Activated CD4-positive, alpha-beta T cell treated with anti-CD3 and anti-CD28 coated beads, Interleukin-2, amount 50 U/mL, for 48 hours (primary cell): ENCODE measurements at places on chromosomes 16 and 17.
A peak's percentile ranks its signal among the peaks of the same experiment; 100 is the strongest.

- no peak for DNase-seq
These were observed 41.7 kb upstream of the MGAT5B start for GRCh38 chr17:76826330-76827068.

- DNase-seq: no peak
These were observed at the start of gene MIF4GD for GRCh38 chr17:75270966-75271232. MIF4GD (minus strand) TSS chr17:75271231; CDS start chr17:75270195, 1,036 bp downstream.

DNA sequence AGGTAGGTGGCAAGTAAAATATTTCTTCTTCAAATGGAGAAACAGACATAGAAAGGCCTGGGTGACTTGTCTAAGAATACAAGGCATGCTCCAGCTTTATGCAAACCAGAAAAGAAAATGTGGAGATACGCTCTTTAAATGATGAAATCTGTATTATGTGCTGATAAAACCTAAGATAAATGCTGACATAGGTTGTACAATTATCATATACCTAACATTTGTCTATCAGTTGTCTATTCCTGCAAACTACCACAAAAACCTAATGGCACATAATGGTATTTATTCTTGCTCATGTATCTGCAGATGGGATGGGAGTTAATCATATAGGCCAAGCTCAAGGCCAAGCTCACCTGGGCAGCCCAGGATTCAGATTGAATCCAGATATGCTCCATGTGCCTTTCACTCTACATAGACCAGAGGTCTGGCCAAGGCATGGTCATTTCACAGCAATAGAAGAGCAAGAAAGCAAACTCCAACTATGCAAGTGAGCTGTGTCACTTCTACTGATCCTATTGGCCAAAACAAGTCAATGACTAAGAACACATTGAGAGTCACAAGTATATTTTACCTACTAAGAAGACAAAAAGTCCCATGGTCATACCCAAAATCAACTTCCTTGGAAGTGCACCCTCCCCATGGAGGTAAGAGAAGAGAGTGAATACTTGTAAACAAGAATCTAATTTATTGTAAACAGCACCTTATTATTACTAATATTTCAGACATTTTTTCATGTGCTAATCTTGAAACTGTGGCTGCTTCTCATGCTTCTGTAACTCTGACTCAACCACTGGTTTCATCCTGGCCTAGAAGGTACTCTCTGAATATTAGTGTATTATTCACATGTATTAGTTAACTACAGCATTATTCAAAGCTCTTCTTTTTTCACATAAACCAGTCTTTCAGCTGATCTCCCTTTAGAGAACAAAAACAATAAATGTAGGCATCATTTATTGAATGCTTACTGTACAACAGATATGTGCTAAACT lies 270.7 kb upstream of the SOX9 start:
- DNase-seq: no peak

DNA sequence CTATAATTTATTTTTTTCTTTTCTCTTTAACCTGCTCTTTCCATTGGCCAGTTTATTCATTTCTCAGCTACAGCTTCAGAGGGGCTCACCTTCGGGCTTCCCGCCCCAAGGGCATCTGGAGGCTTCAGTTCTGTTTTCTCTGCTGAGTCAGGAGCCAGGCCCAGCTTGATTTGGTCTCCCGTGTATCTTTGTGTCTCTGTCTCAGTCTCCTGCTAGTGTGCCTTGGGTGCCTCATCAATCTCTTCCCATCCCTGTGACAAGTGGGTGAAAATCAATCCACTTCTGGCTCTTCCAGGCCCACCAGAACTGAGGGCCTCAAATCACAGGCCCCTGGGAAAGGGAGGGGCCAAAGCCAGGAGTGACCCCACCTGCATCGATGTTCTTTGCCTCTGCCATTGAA lies 72.1 kb downstream of the CCDC182 start:
- DNase-seq: no peak

- DNase-seq: peak; percentile 19
These were observed 70.0 kb downstream of the PGS1 start for GRCh38 chr17:78448356-78448993.

GRCh38 chr16:72997141-72997542 lies 50.8 kb downstream of the ZFHX3 start:
- DNase-seq: no peak

DNA sequence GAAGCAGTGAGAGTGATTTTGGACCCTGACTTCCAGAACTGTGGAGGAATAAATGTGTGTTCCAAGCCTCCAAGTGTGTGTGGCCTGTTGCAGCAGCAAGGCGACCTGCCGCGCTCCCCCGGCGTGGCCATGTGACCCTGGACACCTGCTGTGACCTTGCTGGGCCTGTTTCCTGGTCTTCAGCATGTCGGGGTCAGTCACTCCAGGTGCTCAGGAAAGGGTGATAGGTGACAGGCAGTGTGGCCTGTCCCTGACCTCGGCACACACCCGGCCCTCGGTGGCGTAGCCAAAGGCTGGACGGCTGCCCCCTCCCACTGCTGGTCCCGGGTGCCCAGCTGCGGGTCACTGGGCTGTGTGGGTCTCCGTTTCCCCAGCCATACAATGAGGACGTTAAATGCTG lies 31.8 kb upstream of the ZNF469 start:
- no peak for DNase-seq

DNA sequence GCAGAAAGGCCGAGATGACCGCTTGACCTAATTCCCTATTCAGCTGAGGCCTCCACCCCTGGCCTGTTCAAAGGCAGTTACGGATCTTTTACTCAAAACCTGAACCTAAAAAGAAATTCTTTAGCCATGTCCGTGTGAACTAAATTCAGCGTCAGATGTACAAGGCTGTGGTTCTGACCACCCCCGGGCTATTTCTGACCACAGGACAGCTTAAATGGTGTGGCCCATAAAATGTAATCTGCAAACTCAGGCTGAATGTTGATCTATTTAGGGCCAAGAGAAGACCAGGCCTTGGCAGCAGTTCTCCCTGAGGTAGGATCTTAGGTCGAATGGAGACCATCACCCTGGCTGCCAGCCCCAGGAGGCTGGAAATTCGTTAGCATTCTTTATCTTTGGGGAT lies 485.5 kb downstream of the WWOX start:
- no peak for DNase-seq

DNA sequence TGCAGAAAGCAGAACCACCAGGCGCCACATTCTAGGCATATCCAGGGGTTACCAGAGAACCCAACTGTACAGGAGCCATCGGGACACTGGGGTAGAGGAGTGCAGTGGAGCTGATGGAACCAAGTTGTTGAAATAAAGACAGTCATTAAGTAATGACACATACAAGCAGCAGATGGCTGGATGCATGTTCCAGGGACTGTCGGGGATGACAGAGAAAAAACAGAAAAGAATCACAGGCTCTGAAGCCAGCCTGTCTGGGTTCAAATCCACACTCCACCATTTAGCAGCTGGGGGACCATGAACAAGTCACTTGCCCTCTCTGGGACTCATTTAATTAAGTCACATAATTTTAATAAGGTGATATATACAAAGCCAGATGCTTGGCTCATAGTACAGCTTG lies 117.1 kb downstream of the ZNF423 start:
- no peak for DNase-seq

DNA sequence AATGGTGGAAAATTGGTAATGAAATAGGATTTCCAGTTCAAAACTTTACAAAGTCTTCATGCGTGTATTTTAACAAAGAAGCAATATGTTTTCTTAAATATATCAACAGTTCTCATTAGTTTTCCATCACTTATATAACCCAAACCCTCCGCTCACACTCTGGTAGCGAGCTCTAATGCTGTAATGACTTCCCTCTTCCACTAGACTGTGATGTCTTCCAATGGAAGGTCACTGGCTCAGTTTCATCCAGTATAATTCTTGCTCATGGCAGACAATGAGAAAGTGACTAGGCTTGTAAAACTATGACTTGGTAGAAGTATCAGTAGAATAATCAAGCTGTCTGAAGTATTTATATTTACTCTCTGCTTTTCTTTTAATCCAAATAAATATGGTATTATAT lies 32.8 kb downstream of the NETO2 start:
- DNase-seq: no peak

DNA sequence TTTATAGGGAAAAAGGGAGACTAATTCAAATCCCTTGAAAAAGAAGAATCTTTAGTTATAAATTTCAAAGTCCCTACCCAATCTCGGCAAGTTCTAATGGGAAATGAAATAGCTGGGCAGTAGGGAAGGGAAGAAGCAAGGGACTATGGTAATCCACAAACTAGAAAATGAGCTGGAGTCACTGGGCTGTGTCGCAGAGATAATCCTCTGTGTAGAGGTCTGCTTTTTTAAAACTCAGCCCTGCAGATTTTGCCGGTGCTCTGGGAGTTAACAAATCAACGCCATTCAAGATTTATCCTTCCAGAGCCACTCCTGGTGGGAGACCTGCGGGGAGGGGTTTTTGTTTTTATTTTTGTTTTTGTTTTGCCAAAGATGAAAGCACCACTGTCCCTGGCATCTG lies 20.8 kb downstream of the SNX11 start:
- DNase-seq: no peak

DNA sequence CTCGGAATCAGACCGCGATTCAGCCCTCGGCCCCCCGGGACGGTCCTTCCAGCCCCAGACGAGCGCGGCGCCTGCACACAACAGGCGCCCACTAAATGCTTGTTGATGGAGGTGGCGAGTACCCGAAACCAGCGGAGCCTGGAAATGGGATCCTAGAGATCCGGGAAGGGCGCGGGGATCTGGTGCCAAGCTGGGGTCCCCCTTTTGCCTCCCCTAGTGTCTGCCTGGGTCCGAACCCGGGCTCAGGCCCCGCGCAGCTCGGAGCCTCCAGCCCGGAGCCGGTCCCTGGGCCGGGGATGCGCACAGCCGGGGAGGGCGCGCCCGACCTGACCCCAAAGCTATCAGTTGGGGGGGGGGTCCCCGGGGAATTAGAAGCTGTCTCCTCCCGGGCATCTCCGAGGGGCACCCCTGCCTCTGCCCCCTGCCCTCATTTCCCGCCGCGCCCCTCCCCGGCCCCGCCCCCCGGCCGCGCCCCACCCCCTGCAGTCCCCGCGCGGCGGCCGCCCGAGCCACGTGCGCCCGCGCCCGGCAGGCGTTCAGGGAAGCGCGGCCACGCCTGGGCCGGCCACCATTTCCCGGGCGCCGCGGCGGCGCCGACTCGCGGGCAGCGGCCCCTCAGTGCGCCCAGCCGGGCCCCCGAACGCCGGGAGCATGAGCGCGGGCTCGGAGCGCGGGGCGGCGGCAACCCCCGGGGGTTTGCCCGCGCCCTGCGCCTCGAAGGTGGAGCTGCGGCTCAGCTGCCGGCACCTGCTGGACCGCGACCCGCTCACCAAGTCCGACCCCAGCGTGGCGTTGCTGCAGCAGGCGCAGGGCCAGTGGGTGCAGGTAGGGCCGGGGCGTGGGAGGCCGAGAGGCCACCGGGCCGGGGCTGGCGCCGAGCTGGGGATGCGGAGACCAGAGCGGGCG lies at the start of gene CPNE7:
TSS of gene CPNE7 (plus strand) at position 512 of the 906 bp plus-strand sequence. CDS start at position 652, 140 bp downstream.
- peak; percentile 27 for DNase-seq

DNA sequence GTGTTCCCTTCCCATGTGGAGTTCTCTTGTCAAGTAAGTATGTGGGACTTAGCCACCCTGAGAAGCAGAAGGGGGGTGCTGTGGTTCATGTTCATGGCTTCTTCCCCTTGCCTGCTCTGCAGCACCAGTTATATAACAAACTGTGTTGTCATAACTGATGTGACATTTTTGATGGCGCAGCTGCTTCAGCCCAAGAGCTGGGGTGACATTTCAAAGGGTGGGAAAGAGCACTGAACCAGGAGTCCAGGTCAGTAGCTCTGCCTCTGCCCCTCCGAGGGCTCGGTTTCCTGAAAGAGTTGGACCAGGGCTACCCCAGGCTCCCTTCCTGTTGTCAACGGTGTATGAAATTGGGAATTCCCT lies 7.4 kb downstream of the GNAO1 start:
- DNase-seq: no peak

GRCh38 chr16:10616419-10616755 lies 36.0 kb upstream of the EMP2 start:
- DNase-seq: no peak

GRCh38 chr17:4947411-4948165 lies 742 bp downstream of the PFN1 start:
- DNase-seq: peak; percentile 74

- no peak for DNase-seq
These were observed 116.6 kb upstream of the C17orf78 start for GRCh38 chr17:37259030-37259735.

GRCh38 chr17:44913676-44914075 lies 1.6 kb downstream of the GFAP start:
- DNase-seq: no peak

DNA sequence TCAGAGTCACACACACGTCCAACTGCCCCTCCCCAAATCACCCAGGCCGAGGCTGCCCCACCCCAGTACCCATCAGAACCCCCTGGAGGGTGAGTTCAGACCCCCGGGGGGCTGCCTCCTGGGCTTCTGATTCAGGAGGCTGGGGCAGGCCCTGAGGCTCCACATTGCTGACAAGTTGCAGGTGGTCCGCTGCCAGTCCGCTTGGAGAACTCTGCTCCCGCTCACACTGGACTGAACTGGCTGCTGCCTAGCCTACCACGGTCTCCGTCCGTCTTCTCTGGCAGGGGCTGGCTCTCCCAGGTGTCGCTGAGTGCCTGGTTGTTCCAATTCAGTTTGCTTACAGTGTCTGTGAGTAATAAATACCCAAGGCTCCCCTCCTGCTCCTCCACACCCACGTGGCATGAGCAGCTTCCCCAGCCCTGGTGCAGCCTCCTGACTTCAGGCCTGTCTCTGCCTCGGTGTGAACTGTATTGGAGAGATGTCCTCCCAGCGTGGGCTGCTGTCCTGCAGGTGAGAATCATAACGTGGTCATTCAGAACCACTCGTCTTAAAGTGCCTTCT lies 163.4 kb downstream of the LAT start:
- DNase-seq: no peak

GRCh38 chr17:47644324-47644723 lies 5.4 kb upstream of the KPNB1 start:
- DNase-seq: no peak

DNA sequence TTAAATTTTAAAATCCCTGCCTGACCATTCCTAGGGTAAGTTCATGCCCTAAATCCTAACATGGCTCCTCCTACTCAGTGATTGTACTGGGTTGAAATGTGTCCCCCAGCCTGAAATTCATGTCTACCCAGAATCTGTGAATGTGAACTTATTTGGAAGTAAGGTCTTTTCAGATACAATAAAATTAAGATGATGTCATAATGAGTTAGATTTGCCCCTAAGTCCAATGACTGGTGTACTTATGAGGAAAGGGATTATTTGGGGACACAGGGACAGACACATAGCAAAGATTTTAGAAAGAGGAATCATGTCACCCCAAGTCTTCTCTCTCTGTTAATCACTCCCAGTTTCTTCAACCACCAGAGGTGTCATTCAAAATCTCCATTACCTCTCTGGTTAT lies 185.3 kb downstream of the HS3ST4 start:
- DNase-seq: no peak

- peak; percentile 78 for DNase-seq
These were observed at the start of gene LAT for GRCh38 chr16:28984619-28985135. LAT (plus strand) TSS chr16:28985052; CDS start chr16:28985418, 366 bp downstream.

GRCh38 chr16:69188236-69188549 lies 1.2 kb downstream of the SNTB2 start:
- DNase-seq: peak; percentile 20

GRCh38 chr17:72699545-72699944 lies 392.9 kb downstream of the SLC39A11 start:
- no peak for DNase-seq
